Adrenal gland (tissue), 19 donors: ENCODE measurements at places on chromosomes 12 and 14. TPM values are rescaled to one million over a fixed set of nuclear protein-coding genes. Genes with fewer than 3 reads are reported as not detected.

GRCh38 chr12:30952015-30952414, 25.5 kb downstream of the TSPAN11 start:
- H3K4me1 ChIP-seq, result no peaks in the 10 kb centered on the region
- no peak overlapping the region for H3K4me3 ChIP-seq
- no peaks in the 10 kb centered on the region for H3K36me3 ChIP-seq
- DNase-seq, result no peak

DNA sequence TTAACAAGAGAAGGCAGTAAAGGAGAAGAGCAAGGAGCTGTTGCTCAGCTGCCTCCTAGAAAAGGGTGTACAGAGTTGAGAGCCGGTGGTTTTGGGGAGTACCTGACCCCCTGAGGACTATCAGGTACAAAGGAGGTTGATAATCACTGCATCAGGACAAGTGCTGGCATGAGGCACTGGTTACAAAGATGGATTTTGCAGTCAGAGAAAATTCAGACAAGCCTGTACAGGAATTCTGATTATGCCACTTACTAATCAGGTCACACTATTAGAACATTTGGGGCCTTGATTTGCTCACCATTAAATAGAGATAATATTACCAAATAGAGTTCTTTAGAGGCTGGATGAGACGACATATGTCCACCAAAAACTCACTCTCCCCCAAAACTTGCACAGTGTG, 450.9 kb upstream of the TMPO start:
- no peak overlapping the region for H3K4me3 ChIP-seq
- no peak overlapping the region for H3K27ac ChIP-seq
- H3K27me3 ChIP-seq, result no peaks in the 10 kb centered on the region

DNA sequence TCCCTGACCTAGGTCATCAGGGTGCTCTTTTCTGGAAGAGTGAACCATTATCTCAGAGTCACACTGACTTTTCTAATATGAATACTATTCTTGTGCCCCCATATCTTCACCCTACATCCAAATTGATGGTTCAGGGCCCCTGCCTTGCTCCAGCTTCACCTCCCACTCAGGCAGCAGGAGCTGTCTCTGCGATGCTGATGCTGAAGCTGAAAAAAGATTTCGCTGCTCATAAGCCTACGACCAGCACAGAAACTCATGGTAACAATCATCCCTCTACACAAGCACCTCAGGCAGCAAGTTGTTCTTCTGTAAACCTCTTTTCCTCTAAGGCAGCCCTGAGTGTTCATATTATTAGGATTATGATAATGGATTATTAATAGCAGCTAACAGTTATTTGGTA, 3.2 kb downstream of the ARF3 start:
- DNase-seq, result no peak
- H3K27ac ChIP-seq, result no peak overlapping the region
- no peaks in the 10 kb centered on the region for H3K27me3 ChIP-seq
- no peaks in the 10 kb centered on the region for H3K36me3 ChIP-seq
- no peak overlapping the region for H3K4me3 ChIP-seq

GRCh38 chr12:77925536-77926108, 94.9 kb downstream of the NAV3 start:
- no peaks in the 10 kb centered on the region for H3K36me3 ChIP-seq
- no peak overlapping the region for H3K27ac ChIP-seq
- peaks cover 7% of the 10 kb centered on the region for H3K4me1 ChIP-seq
- no peak overlapping the region for H3K4me3 ChIP-seq
- no peaks in the 10 kb centered on the region for H3K27me3 ChIP-seq

DNA sequence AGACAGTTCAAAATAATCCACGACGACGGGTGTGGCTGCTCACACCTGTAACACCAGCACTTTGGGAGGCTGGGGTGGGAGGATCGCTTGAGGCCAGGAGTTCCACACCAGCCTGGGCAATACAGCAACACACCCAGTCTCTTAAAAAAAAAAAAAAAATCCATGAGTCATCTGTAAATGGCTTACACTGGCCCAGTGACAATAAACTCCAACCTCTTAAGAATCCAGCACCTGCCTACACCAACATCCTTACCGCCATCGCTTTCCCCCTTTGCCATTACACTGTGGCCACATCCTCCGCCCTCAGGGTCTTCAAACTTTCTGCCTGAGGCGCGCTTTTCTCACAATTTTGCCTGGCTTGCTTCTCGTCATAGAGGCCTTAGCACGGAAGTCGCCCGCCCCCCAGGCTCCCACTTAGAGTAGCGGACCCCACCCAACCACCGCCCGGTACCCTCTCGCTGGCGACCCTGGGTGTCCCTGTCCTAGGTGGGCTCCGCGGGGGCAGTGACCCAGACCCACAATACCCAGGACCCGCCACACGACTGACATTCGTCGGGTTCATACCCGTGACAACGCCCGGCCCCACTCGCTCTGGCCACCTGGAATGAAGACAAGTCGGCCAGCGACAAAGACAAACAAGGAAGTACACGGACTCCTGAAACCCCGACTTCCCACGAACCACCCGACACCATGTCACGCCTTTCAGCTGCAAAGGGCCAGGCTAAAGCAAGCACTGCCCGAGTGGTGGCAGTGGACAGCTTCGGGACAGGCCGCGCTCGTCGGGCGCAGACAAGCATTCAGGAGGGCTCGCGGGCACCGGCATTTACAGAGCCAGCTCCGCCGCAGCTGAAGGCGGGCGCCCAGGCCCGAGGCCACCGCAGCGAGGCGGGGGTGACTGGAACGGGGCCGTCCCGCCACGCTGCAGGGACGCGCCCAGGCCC, 636 bp downstream of the GOLGA3 start:
- peak overlapping the region; percentile 86 for H3K27ac ChIP-seq
- peak overlapping the region; percentile 19 for H3K4me3 ChIP-seq
- peaks cover 8% of the 10 kb centered on the region for H3K4me1 ChIP-seq
- H3K27me3 ChIP-seq, result no peaks in the 10 kb centered on the region

- DNase-seq, result no peak
- no peaks in the 10 kb centered on the region for H3K36me3 ChIP-seq
- no peaks in the 10 kb centered on the region for H3K27me3 ChIP-seq
- H3K4me1 ChIP-seq, result no peaks in the 10 kb centered on the region
- H3K4me3 ChIP-seq, result no peak overlapping the region
These were observed 1209.8 kb downstream of the FLRT2 start for GRCh38 chr14:86739761-86740160.

GRCh38 chr12:113837084-113837483, 129.0 kb downstream of the RBM19 start:
- H3K36me3 ChIP-seq, result no peaks in the 10 kb centered on the region
- no peak overlapping the region for H3K27ac ChIP-seq
- no peaks in the 10 kb centered on the region for H3K27me3 ChIP-seq
- no peaks in the 10 kb centered on the region for H3K4me1 ChIP-seq
- no peak overlapping the region for H3K4me3 ChIP-seq

- no peak for DNase-seq
- H3K4me3 ChIP-seq, result no peak overlapping the region
- H3K27ac ChIP-seq, result no peak overlapping the region
- no peaks in the 10 kb centered on the region for H3K36me3 ChIP-seq
- no peaks in the 10 kb centered on the region for H3K4me1 ChIP-seq
These were observed 7.1 kb upstream of the WASHC4 start for GRCh38 chr12:105100207-105100985.

- peaks cover 15% of the 10 kb centered on the region for H3K27me3 ChIP-seq
- no peaks in the 10 kb centered on the region for H3K4me1 ChIP-seq
- H3K4me3 ChIP-seq, result no peak overlapping the region
These were observed 230.2 kb downstream of the VRK1 start for GRCh38 chr14:97027256-97027999.

- H3K36me3 ChIP-seq, result no peaks in the 10 kb centered on the region
- H3K27ac ChIP-seq, result no peak overlapping the region
- H3K27me3 ChIP-seq, result no peaks in the 10 kb centered on the region
- no peaks in the 10 kb centered on the region for H3K4me1 ChIP-seq
- no peak overlapping the region for H3K4me3 ChIP-seq
These were observed 245.6 kb downstream of the SLC41A2 start for GRCh38 chr12:104712477-104712876.

DNA sequence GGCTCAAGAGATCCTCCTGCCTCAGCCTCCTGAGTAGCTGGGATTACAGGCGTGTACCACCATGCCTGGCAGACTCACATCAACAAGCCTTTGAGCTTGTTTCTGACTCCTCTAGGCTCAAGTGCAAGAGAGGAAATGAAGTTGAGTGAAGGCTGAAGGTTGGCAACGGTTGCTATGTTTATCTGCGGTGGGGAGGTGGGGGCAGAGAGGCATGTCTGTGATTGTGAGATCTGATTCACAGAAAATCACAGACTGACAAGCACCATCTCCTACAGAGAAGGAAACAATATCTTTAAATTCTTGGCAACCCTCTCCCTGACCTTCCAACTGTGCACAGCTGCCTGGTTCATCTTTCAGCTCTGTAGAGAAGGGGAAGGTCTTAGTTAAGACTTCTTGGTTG, 22.1 kb upstream of the NINJ2 start:
- no peaks in the 10 kb centered on the region for H3K4me1 ChIP-seq
- no peak overlapping the region for H3K27ac ChIP-seq
- DNase-seq, result peak; percentile 54
- no peak overlapping the region for H3K4me3 ChIP-seq
- H3K27me3 ChIP-seq, result no peaks in the 10 kb centered on the region

- peaks cover 25% of the 10 kb centered on the region for H3K27me3 ChIP-seq
- H3K4me1 ChIP-seq, result peaks cover 11% of the 10 kb centered on the region
- H3K36me3 ChIP-seq, result no peaks in the 10 kb centered on the region
- no peak overlapping the region for H3K4me3 ChIP-seq
- DNase-seq, result no peak
These were observed 3.3 kb upstream of the NTF3 start for GRCh38 chr12:5428332-5429221.

DNA sequence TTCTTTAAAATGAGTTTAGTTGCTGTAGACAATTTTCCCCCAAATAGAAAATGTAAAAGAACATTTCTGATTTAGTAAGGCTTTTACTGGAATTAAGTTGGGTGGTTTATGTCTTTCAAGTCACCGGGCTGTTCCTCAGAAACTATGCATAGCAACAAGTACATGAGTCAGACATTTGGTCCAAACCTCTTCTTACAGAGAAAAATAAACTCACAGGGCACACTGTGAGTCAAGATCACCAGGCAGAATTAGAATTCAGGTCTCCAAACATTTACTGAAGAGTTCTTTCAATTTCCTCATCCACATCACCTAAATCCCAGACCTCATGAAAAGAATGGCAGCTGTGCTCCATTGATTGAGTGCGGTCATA, 476.1 kb upstream of the SOX5 start:
- no peak for DNase-seq

GRCh38 chr12:75759196-75759595, 247.8 kb upstream of the KRR1 start:
- H3K27ac ChIP-seq, result no peak overlapping the region
- no peak overlapping the region for H3K4me3 ChIP-seq
- no peaks in the 10 kb centered on the region for H3K36me3 ChIP-seq

Gene CPNE6
- total RNA-seq, result not detected

Gene DLK1
- total RNA-seq, result 2,075 TPM

Gene MYO1H
- total RNA-seq, result not detected

Gene SRRM4
- total RNA-seq, result 4.3 TPM

Gene POMT2
- total RNA-seq, result 42.9 TPM

Gene SYT1
- total RNA-seq, result 0.65 TPM

Gene KRT76
- not detected for total RNA-seq

Gene GLIPR1L1
- total RNA-seq, result not detected

Gene APOLD1
- total RNA-seq, result 7.6 TPM

Gene BIN2
- total RNA-seq, result 9.9 TPM
